ENCODE measurements at places on chromosomes 1 and 21.

DNA sequence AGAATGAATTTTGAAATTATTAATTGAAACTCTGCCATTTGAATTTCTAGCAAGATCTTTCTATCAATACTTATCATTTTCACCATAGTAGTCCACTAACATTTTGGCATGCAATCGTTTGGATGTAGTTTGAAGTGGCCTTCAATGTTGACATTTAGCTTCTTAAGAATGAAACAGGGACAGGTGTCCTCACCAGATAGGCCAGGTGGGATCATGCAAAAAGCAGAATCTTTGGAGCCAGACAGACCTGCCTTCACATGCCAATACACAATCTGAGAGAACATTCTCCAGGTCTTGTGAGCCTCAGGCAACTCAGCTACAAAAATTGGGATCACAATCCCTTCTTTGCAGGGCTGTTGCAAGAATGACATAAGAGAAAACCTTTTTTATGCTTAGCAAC is 18.3 kb upstream of the HSPA13 start:
- DNase-seq, result no peak

GRCh38 chr1:196933531-196934189 is 9.9 kb upstream of the CFHR2 start:
- no peak for DNase-seq

DNA sequence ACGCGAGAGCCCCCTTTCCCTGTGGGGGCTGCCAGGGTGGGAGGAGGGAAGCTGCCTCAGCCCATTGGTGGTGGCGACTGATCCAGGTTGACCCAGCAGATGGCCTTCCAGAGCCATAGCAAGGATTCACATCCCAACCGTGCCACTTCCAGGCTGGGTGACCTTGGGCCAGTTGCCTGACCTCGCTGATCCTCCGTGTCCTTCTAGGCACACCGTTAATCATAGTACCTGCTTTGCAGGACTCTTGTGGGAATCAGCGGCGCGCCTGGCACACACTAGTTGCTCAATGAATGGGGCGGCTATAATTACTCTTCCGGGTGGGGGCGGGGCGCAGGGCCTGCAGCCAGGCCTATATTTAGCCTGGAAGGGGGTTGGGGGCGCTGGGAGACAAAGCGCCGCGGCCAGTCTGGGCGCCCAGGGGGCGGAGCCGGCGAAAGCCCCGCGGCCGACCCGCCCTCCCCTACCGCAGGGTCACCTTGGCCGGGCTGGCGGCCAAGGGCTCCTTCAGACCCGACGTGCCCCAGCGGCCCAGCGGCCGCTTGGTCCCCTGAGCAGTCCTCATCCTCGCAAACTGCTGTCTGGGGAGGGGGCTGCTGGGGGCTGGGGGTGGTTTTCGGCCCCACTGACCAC is 5.1 kb downstream of the HSPB7 start:
- DNase-seq, result peak; percentile 22

- no peak for DNase-seq
Observed at GRCh38 chr1:231618609-231619256, 7.9 kb upstream of the DISC1 start.

- no peak for DNase-seq
Observed at GRCh38 chr1:226945858-226946245, 5.8 kb downstream of the COQ8A start.

DNA sequence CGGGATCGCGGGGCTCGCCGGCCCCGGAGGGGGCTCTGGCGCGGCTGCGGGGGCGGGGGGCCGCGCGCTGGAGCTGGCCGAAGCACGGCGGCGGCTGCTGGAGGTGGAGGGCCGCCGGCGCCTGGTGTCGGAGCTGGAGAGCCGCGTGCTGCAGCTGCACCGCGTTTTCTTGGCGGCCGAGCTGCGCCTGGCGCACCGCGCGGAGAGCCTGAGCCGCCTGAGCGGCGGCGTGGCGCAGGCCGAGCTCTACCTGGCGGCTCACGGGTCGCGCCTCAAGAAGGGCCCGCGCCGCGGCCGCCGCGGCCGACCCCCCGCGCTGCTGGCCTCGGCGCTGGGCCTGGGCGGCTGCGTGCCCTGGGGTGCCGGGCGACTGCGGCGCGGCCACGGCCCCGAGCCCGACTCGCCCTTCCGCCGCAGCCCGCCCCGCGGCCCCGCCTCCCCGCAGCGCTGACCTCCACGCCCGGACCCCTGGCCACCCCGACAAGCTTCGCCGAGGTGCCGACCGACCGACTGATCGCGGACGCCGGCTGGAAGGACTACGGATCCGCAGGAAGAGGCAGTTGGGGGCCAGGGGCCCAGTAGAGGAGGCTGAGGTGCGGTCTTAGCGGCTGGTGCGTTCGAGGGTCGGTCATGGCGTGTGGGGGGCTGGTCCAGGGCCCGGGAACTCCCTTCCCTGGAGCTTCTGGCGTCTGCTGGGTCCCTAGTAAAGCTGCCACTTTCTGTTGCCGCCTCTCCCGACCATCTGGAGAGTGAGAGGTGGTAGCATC is 711 bp downstream of the TRNP1 start:
- DNase-seq, result no peak

DNA sequence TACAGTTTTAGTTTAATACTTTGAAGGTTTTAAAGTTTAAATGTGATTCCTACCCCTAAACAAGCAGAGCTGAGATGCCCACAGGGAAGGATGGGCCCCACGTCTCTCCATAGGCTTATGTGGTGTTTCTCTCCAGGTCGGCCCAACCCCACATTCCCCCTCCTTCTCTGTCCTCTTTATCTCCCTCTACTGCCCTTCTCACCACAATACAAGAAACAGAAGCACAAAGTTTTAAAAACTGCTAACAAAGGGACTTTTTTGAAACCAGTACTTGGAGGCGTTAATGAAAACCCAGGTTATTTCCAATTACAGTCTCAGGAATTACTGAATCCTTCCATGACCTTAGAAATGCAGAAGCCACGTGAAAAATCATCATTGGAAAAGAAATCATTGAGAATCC is 324.0 kb downstream of the NTNG1 start:
- no peak for DNase-seq

- no peak for DNase-seq
Observed at GRCh38 chr1:76723949-76724348, 143.3 kb upstream of the ST6GALNAC5 start.

- DNase-seq, result no peak
Observed at GRCh38 chr1:32618673-32619221, 31.6 kb downstream of the ZBTB8OS start.

DNA sequence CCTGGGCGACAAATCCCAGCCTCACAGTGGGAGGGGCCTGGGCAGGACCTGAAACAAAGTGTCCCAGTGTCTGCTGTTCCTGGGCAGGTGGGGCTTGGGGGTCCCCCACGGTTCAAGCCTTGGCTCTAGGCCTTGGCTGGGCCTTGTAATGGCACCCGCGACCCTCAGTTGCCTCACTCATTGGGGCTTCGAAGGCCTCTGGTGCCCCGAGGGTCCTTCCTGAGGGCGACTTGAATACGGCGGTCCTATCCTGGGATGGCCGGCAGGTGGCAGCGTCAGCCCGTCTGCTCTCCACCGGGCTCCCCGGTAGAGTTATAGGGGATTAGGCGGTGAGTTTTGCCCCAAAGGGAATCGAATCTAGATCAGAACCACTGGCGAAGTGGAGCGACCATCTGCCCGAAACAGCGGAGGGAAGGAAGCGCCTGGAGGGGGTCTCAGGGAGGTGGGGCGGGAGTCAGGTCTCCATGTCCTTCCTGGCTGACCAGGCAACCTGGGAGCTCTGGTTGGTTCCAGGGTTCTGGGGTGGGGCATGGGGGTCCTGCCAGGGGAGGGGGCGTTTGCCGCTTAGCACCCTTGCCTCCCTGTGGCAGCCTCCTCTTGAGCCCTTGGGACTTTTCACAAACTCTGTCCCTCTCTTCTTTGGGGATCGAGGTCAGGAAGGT is 2.1 kb upstream of the PEX10 start:
- DNase-seq, result peak; percentile 78

- DNase-seq, result no peak
Observed at GRCh38 chr1:117632269-117633067, 26.6 kb downstream of the TENT5C start.

DNA sequence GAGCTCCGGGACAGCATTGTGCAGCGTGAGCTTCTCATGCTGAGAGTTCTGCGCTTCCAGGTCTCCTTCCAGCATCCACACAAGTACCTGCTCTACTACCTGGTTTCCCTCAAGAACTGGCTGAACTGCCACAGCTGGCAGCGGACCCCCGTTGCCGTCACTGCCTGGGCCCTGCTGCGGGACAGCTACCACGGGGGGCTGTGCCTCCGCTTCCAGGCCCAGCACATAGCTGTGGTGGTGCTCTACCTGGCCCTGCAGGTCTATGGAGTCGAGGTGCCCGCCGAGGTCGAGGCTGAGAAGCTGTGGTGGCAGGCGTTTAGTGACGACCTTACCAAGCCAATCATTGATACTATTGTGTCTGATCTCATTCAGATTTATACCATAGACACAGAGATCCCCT is 186.4 kb downstream of the NR5A2 start:
- no peak for DNase-seq

- no peak for DNase-seq
Observed at GRCh38 chr1:33381977-33382376, 48.9 kb downstream of the PHC2 start.

- DNase-seq, result peak; percentile 7
Observed at GRCh38 chr1:198977909-198978308, 339.1 kb downstream of the PTPRC start.

- no peak for DNase-seq
Observed at GRCh38 chr1:67371681-67372080, 58.5 kb downstream of the SERBP1 start.

DNA sequence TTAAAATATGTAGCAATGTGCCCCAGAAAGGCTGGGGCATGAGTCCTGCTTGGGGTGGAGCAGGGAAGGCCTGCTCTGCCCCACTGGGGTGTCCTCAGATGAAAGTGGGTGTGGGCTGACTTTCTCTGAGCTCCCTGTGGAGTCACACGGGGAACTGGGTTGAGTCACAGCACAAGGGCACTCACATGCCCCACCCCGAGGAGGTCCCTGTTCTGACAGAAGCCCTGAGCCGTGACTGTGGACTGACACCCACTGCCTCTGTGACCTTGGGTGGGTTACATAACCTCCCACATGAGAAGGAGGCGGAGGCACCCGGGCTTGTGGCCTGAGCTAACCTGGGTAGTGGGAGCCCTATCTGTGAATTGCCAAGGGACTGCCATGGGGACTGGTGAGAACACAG is 52.5 kb upstream of the TINAGL1 start:
- no peak for DNase-seq

GRCh38 chr1:237103021-237103420 is 61.0 kb downstream of the RYR2 start:
- no peak for DNase-seq

GRCh38 chr1:10415211-10415930 is 14.9 kb upstream of the CENPS start:
- peak; percentile 77 for DNase-seq

GRCh38 chr1:13699936-13700520 is at the start of gene PRDM2:
TSS of gene PRDM2 (plus strand) at chr1:13700188. CDS start at chr1:13715606, 15,418 bp downstream.
- peak; percentile 29 for DNase-seq

DNA sequence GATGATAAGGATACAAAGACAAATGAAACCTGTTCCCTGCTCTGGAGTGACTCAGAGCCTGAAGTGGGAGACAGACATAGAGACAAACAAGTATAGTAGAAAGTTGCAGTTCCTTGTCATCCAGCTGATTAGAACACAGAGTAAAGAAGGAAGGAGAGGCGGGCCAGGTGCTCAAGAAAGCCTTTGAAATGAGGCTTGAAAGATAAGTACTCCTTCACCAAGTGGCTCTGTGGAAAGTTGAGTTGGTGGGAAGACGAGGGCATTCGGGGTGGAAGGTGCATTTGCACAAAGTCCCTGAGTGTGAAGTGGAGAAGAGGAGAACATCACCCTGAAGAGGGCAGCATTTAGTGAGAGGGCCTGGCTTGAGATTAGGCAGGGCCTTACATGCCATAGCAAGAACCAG is 17.0 kb downstream of the MARK1 start:
- no peak for DNase-seq

- no peak for DNase-seq
Observed at GRCh38 chr1:2202843-2203601, 8.4 kb upstream of the FAAP20 start.

DNA sequence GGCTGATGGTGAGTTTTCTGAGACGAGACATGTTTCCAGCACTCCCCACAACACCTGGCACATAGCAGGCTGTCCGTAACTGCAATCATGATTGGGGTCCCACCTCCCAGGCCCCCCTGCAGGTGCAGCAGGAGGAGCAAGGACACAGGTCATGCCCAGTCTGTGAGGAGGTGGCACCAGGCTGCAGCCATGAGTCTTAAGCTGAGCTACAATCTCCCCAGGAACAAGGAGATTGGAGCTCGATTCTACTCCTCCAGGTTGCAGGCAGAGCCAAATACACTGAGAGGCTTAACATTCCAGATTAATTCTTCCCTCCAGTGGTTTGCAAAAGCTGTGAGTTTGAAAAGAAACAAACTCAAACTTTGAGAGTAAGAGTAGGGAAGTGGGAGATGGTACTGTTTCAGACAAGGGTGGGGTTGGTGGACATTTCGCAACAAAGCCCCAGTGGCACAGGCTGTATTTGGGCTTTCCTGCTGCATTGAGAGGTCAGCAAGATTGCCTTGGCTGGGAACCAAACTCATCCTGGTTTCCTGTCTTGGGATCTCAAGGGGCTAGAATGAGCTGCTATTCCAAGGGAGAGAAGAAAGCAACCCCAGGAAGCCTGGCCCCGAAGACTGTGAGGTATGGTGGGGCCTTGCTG is 64.8 kb upstream of the GALNT2 start:
- no peak for DNase-seq

DNA sequence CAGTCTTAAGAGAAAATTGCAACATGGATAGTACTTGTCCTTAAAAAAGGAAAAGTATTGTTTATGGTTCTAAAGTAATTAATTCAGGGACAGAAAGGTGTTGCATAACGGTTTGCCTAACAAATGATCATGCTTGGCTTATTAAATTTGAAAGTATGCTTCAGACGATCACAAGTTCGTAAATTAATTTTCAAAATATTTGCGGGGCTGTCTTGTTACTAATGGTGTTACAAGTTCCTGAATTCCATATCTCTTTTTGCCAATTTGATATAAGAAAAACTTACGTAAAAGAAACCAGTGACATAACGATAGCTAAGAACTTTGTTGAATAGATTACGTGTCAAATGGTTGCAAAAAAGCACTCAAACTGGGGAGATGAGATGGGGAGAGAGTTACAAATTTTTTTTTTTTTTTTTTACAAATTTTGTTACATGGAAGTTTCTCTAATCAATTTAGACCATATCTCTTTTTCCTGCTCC is 1.3 kb downstream of the AGO3 start:
- no peak for DNase-seq

DNA sequence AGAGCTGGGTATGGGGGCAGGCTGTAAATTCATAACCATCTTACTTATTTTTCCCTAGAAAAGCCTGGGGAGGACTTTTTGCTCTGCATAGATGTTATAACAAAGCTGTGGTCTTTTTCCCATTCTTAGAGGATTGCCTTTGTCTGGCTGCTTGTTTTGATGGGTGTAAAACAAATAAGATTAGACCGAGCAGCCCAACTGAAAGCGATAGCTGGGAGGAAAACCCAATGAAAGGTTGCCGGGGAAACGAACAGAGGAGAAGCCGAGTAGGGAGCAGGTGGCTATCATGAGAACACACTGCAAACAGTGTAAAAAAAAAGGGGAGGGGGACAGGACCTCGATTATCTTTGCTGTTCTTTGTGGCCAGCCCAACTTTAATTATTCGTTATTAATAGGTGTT is 1.9 kb downstream of the ELAVL4 start:
- DNase-seq, result no peak

Measured in T-helper 1 cell (primary cell).